ENCODE measurements at places on chromosomes 3 and 15. TPM values are rescaled to one million over a fixed set of nuclear protein-coding genes. Genes with fewer than 3 reads are reported as not detected.

- DNase-seq: no peak
Measured at GRCh38 chr3:158053386-158053785, 52.8 kb downstream of the SHOX2 start.

GRCh38 chr3:66419036-66419435 lies 81.8 kb downstream of the LRIG1 start:
- no peak for DNase-seq

GNAT1 gene
- not detected for total RNA-seq

DNA sequence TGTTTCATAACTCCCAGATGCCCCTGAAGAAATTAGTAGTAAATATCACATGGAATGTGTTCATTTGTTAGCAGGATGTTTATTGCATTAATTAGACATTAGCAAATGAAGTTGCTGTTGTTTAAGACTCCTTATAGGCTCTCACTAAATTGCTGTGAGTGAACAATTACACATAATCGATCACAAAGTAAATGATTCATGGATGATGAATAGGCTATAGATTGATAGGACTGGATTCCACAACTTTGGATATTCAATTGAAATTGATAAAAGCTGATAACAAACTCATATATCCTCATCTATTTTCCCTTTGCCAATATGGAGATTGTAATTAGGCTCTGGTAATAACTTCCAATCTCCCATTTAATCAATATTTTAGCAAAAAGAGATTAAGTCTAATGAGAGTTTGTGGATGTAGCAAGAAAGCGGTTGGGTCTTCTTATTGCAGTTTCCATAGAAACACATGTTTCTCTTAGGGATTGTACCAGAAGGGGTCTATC lies 555.5 kb downstream of the ROBO2 start:
- DNase-seq: no peak

DNA sequence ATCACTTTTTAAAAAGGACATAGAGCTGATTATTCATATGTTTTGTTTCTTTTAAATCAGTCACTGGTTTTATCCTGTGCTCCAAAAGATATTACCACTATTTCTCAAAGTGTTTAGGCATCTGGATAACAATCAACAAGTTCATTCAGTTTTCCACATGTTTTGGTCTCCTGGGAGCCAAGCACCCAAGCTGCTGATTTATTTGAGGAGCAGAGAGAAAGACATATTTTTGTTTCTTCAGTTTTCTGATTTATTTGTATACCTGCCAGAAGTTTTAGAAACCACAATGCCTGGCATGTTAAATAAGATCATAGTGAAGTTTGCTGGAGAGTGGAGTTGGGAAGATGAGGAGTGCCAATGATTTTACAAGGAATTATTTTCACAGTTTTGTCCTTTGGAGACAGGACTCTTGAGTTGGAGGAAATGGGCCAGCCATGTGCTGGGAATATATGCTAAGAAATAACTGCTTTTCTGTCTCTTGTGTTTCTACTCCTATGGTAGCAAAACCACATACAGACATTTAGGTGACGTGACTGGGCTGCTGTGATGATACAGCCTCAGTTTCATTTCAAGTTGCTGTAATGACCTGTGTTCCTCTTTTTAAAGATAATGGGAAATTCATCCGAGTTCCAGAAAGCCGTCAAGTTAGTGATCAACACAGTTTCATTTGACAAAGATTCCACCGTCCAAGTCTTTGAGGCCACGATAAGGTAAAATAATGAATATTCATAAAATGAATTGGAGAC lies 11.7 kb downstream of the EDEM1 start:
- no peak for DNase-seq

- no peak for DNase-seq
Measured at GRCh38 chr3:126329927-126330725, 27.1 kb downstream of the KLF15 start.

MCF2L2 gene
- total RNA-seq: 6.4 TPM

DNA sequence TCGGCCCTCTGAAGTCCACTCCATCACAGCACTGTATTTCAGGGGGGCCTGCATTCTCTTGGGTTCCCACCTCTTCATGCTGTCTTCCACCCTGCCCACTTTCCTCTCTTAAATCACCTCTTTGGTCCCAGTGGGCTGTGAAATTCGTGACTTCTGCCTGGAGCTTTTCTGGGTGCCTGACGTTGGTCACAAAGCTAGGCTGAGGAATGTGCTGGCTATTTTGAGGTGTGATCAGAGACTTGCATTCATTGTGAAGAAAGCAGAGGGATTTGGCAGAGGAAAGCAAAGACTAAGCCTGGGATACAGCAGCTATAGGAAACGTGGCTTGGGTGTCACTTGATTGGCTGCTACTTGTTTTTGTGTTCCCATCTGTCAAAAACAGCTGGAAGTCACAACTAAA lies 202.5 kb downstream of the SATB1 start:
- no peak for DNase-seq

WDR93 gene
- not detected for total RNA-seq

DNA sequence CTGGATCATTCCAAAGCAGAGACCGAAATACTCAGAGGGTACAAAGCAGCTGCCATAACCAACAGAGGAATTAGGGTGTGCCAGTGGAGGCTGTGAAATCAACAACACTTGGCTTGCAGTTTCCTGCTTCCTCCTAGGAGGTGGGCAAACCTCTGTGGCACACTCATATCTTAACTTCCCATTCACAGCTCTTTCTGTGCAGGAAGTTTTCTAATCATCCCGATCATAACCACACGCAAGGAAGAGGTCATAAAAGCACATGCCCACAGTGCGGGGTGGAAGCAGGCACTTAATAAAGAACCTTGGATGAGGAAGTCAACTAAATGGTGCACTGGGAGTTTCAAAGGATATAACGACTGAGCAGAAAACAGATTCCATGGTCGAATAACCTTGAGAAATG lies 5.1 kb downstream of the SCAMP2 start:
- DNase-seq: no peak

SI gene
- total RNA-seq: not detected

DNA sequence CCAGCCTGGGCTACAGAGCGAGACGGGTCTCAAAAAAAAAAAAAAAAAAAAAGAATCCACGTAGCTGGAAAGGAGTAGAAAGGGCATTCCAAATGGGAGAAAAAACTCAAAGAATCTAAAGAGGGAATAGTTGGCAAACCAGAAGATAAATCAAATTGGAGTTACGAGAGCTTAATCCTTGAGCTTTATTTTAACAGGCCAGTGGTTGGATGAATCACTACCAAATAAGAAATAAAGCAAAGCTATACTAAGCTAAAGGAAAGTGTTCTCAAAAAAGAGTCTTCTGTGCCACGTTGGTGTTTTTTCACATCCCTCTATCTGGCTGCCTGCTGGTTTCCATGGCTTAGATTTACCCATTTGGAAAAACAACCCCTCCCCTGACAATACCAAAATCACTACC lies 14.0 kb downstream of the VGLL4 start:
- DNase-seq: no peak
